ENCODE measurements at places on chromosomes 3 and 15.

- DNase-seq: no peak
Observed at GRCh38 chr3:173009410-173009809, 131.6 kb downstream of the SPATA16 start.

DNA sequence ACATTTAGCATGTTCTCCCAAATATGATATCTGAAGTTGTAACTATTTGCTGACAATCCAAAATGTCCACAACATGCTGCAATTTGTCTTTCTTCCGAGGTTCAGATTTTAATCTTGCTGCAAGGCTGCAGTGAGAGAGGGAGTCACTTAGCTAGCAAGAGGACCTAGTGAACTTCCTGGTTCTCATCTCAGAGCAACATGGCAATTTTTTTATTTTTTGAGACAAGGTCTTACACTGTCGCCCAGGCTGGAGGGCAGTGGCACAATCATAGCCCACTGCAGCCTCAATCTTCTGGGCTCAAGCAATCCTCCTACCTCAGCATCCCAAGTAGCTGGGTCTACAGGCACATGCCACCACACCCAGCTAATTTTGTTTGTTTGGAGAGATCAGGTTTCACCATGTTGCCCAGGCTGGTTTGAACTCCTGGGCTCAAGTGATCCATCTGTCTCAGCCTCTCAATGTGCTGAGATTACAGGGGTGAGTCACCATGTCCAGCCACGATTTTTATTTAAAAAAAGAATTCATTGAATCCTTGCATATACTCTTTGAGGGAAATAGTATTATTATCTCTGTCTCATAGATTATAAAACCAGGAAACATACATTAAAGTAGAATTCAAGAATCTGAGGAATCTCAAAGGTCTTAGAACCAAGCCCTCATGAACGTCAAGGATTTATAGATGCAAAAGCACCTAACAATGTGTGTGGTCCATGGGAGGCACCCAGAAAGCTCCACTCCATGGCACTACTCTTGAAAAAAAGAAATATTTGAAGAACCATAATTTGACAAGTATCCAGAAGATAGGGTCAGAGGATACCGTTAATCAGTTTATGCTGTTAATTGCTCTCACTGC is 9.1 kb downstream of the HDC start:
- no peak for DNase-seq

- DNase-seq: no peak
Observed at GRCh38 chr3:186004209-186004608, 66.4 kb upstream of the TRA2B start.

DNA sequence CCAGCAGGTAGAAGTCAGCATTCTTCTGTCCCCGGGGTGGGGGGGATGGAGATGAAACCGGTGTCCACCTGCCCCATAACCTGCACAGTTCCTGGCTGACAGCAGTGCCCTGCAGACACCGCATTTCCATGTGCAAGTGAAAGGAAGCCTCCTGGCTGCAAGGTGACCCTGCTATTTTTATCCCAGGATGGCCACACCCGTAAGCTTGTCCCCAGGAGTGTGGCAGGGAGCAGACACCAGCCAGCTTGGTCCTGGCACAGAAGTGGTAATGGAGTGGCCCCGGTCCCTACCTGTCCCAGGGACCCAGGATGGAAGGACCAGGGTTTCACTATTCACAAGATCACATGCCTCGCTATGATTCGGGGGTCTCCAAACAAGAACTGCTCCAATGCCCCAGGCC is 85.3 kb upstream of the RPL32 start:
- DNase-seq: no peak

All from stimulated activated CD8-positive, alpha-beta memory T cell treated with anti-CD3 and anti-CD28 coated beads, Interleukin-2, amount 100 ng/mL, for 48 hours (primary cell).